ENCODE measurements at places on chromosomes 5 and 9. TPM values are rescaled to one million over a fixed set of nuclear protein-coding genes. Genes with fewer than 3 reads are reported as not detected.

GRCh38 chr5:61023131-61023530 is 78.1 kb downstream of the NDUFAF2 start:
- no peaks in the 10 kb centered on the region for H3K4me1 ChIP-seq
- no peak overlapping the region for H3K4me3 ChIP-seq
- no peak for DNase-seq
- H3K27ac ChIP-seq: no peak overlapping the region
- H3K27me3 ChIP-seq: no peaks in the 10 kb centered on the region

DNA sequence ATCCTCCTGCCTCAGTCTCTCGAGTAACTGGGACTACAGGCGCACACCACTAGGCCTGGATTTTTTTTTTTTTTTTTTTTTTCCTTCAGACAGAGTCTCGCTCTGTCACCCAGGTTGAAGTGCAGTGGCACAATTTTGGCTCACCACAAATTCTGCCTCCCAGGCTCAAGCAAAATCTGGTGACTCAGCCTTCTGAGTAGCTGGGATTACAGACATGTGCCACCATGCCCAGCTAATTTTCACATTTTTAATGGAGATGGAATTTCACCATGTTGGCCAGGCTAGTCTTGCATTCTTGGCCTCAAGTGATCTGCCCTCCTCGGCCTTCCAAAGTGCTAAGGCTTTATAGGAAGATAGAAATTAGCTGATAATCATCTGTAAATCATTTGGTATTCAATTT is 43.9 kb downstream of the NSA2 start:
- no peaks in the 10 kb centered on the region for H3K4me1 ChIP-seq
- no peaks in the 10 kb centered on the region for H3K36me3 ChIP-seq
- H3K27ac ChIP-seq: no peak overlapping the region
- DNase-seq: no peak
- H3K27me3 ChIP-seq: no peaks in the 10 kb centered on the region

DNA sequence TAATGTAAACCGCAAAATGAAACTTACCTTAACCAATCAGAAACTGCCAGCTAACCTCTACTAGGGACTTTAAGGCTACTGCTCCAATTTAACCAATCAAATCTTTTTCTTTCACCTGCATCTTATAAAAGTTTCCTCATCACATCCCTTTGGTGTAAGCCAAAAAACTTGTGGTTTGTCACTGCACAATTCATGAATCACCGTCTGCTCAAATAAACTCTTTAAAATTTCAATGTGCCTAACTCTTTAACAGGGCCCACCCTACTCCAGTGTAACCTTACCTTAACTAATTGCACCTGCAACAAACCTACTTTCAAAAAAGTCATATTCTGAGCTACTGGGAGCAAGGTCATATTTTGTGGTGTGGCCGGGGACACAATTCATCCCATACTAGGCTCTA is 172.2 kb upstream of the GRAMD2B start:
- H3K36me3 ChIP-seq: no peaks in the 10 kb centered on the region
- H3K4me3 ChIP-seq: no peak overlapping the region
- no peaks in the 10 kb centered on the region for H3K4me1 ChIP-seq
- no peak for DNase-seq

DNA sequence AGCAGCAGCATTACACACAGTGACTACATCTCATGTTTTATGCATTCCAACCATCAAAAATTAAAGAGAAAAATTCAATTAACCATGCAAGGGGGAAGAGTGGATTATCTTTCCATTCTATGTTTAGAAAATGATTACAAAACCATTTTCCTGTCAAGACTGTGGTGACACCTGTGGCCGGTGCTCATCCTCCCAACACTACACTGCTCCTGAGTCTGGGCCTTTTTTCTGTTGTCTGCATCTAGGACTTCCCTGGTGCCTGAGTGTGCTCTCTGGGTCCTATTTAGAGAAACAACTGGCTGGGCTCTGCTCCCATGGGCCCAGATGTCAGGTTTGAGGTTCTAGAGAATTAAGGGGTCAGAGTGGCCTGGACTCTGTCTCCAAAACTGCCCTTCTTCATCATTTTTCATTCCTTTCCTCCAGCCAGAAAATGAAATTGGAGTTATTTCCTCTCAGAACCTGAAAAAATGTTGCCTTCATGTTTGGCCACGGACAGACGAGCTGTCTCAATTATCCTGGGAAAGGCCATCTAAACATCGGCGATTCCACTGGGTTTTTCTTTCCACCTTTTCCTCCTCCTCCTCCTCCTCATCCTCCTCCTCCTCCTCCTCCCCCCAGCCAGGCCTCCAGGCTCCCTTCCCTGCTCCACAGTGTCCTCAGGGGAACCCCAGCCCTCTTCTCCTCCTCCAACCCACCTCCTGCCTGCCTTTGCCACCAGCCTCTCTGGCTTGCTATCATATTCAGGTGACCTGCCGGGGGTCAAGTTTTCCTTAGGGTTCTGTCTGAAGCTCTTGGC is 11.4 kb upstream of the ARSI start:
- H3K4me1 ChIP-seq: no peaks in the 10 kb centered on the region
- no peaks in the 10 kb centered on the region for H3K36me3 ChIP-seq
- DNase-seq: no peak
- no peaks in the 10 kb centered on the region for H3K27me3 ChIP-seq

DNA sequence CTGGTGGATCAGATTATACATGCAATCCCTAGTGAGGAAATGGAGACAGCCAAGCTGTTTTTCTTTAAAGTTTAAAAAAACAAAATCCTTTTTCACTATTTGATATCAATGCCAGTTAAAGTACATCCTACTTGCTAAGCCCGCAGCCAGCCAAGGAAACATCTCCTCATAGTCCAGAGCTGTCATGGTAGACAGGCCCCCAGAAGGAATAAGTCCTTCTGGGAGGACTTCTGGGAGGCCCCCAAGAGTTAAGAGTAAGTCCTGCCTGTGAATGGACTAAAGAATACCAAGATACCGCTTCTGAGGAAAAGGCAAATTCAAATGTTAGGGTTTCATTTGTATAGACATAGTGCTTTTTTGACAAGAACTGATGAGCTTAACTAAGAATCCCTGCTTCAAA is 38.3 kb downstream of the MOCS2 start:
- no peak overlapping the region for H3K27ac ChIP-seq
- H3K4me1 ChIP-seq: no peaks in the 10 kb centered on the region
- H3K4me3 ChIP-seq: no peak overlapping the region
- DNase-seq: no peak
- no peaks in the 10 kb centered on the region for H3K27me3 ChIP-seq
- H3K36me3 ChIP-seq: no peaks in the 10 kb centered on the region

DNA sequence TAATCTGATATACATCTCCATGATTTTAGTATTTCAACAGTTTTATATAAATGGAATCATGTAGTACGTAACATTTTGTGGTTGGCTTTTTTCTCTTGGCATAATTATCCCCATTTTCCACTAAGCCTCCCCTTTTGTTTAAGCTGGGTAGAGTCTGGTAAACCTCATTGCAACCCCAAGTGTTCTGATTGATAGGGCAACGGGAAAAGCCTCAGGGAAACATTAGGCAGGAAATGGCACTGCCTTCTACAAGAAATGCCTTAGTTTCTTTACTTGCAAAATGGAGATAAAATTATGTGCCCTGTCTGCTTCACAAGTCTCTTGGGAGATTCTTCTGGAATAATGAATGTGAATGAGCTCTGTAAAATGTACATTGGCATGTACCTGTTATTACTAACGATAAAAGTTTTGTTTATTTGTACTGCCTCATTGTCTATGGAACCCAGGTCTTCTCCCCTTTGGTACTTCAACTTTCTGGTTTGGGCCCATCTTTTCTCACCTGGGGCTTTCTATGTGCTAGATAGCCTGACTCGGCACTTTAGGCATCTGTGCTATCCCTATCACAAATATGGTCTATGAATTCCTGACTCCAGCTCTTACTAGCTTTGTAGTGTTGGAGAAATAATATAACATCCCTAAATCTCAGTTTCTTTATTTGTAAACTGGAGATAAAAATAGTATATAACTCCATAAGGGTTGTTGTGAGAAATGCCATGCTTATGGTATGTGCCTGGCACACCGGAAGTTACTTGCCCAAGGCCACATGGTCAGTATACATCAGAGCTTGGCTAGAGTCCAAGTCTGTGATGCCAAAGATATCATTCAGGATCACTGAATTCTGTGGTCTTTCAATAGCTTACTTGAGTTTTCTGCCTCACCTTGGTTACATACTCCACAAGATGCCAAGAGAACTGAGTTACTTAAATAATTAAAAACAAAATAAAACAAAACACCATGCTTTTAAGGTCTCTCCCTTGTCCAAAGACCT is 48.2 kb upstream of the ZNF169 start:
- no peaks in the 10 kb centered on the region for H3K36me3 ChIP-seq
- H3K27ac ChIP-seq: no peak overlapping the region
- DNase-seq: no peak
- no peaks in the 10 kb centered on the region for H3K4me1 ChIP-seq

DNA sequence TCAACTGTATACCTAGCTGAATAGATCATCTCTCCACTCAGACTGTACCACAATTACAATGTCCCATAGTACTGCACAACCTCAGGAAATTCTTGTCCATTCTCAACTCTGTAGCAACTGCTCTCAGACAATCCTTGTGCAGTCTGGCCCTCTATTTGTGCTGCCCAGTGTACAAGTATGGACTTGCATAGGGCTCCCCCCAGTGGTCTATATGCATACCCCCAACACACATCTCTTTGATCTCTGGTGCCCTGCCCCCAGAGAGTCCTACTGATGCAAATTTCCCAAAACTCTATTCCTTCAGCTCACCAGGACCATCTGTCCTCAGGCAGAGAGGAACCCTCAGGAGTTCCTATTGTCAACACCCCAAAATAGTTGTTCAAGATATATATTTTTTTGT is 205.3 kb downstream of the SLCO4C1 start:
- no peaks in the 10 kb centered on the region for H3K36me3 ChIP-seq
- H3K4me1 ChIP-seq: no peaks in the 10 kb centered on the region
- no peaks in the 10 kb centered on the region for H3K27me3 ChIP-seq
- no peak overlapping the region for H3K4me3 ChIP-seq
- DNase-seq: no peak

GRCh38 chr5:96595300-96596090 is 66.7 kb upstream of the CAST start:
- H3K36me3 ChIP-seq: no peaks in the 10 kb centered on the region
- no peak for DNase-seq
- H3K4me3 ChIP-seq: no peak overlapping the region

GRCh38 chr5:131263648-131264450 is at the start of gene CDC42SE2:
CDC42SE2 (plus strand) TSS chr5:131264053; CDS start chr5:131359494, 95,441 bp downstream.
- DNase-seq: peak; percentile 80
- H3K4me1 ChIP-seq: peaks cover 7% of the 10 kb centered on the region
- no peaks in the 10 kb centered on the region for H3K36me3 ChIP-seq
- H3K27me3 ChIP-seq: no peaks in the 10 kb centered on the region
- H3K27ac ChIP-seq: peak within 1 kb of the TSS; percentile 93
- peak within 1 kb of the TSS; percentile 88 for H3K4me3 ChIP-seq

GRCh38 chr5:75611311-75612225 is at the start of gene ANKDD1B:
ANKDD1B (plus strand) TSS chr5:75611453; CDS start chr5:75611635, 182 bp downstream.
- no peaks in the 10 kb centered on the region for H3K27me3 ChIP-seq
- H3K27ac ChIP-seq: peak within 1 kb of the TSS; percentile 82
- no peaks in the 10 kb centered on the region for H3K36me3 ChIP-seq

DNA sequence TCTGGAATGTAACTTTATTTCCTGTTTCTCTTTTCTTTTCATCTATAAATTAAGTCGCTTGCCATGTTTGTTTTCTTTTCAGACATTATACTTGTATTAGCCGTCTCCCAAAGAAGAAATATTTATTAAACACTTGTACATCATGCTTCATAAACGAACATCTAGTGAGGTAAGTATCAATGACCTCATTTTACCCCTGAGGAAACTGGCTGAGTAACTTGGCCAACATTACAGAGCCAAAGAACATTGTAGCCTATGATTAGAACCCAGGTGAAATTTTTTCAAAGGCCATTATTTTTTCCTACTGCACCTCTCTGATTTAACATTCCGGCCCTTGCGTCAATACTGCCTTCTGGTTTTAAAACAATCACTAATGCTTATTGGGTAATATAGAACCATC is 4.2 kb downstream of the FREM1 start:
- H3K4me3 ChIP-seq: no peak overlapping the region
- no peak overlapping the region for H3K27ac ChIP-seq
- no peak for DNase-seq
- H3K27me3 ChIP-seq: no peaks in the 10 kb centered on the region
- H3K36me3 ChIP-seq: no peaks in the 10 kb centered on the region

GRCh38 chr5:38734353-38734752 is 111.5 kb upstream of the OSMR start:
- H3K27me3 ChIP-seq: no peaks in the 10 kb centered on the region
- no peak for DNase-seq
- H3K36me3 ChIP-seq: no peaks in the 10 kb centered on the region
- no peaks in the 10 kb centered on the region for H3K4me1 ChIP-seq
- no peak overlapping the region for H3K27ac ChIP-seq

DNA sequence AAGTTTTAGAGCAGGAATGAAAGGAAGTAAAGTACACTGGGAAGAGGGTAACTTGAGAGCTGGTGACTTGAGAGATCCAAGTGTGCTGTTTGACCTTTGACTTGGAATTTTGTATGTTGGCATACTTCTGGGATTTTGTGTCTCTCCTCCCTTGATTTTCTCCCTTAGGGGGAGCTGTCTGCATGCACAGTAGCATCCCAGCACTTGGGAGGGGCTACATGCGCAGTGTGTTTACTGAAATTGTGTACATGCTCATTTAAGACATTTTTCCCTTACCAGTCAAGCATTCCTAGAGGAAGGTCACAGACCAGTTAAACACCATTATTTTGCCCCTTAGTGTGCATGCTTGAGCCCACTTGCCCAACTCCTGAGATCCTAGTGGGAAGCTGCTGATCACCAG is 120.1 kb downstream of the ZNF622 start:
- H3K4me3 ChIP-seq: no peak overlapping the region
- peaks cover 2% of the 10 kb centered on the region for H3K27me3 ChIP-seq
- no peak overlapping the region for H3K27ac ChIP-seq

GRCh38 chr9:111806259-111806658 is 11.5 kb upstream of the SHOC1 start:
- no peak overlapping the region for H3K4me3 ChIP-seq
- H3K27me3 ChIP-seq: no peaks in the 10 kb centered on the region
- H3K27ac ChIP-seq: no peak overlapping the region
- no peaks in the 10 kb centered on the region for H3K4me1 ChIP-seq

GRCh38 chr9:16202221-16202620 is 649.4 kb downstream of the CCDC171 start:
- H3K27me3 ChIP-seq: no peaks in the 10 kb centered on the region
- H3K4me1 ChIP-seq: peaks cover 5% of the 10 kb centered on the region
- no peak for DNase-seq
- H3K27ac ChIP-seq: no peak overlapping the region
- H3K36me3 ChIP-seq: no peaks in the 10 kb centered on the region

- H3K4me1 ChIP-seq: peaks cover 6% of the 10 kb centered on the region
- peak overlapping the region; percentile 62 for H3K27ac ChIP-seq
Measured at GRCh38 chr5:141529002-141529401, 40.1 kb downstream of the PCDHGC5 start.

- DNase-seq: no peak
- no peaks in the 10 kb centered on the region for H3K36me3 ChIP-seq
- H3K4me3 ChIP-seq: no peak overlapping the region
- no peak overlapping the region for H3K27ac ChIP-seq
Measured at GRCh38 chr9:3857673-3858072, 331.9 kb upstream of the RFX3 start.

- no peak overlapping the region for H3K4me3 ChIP-seq
- H3K36me3 ChIP-seq: no peaks in the 10 kb centered on the region
- no peak for DNase-seq
- no peaks in the 10 kb centered on the region for H3K4me1 ChIP-seq
Measured at GRCh38 chr5:92309336-92309991, 926.3 kb upstream of the ARRDC3 start.

GRCh38 chr5:113489299-113489698 is 1.0 kb upstream of the MCC start:
- H3K4me1 ChIP-seq: no peaks in the 10 kb centered on the region
- peak; percentile 71 for DNase-seq
- peak overlapping the region; percentile 52 for H3K4me3 ChIP-seq
- no peak overlapping the region for H3K27ac ChIP-seq

PCDHAC2 gene
- 6.8 TPM for total RNA-seq

FGD3 gene
- total RNA-seq: 11.0 TPM

CYFIP2 gene
- 25.2 TPM for total RNA-seq

GPR150 gene
- total RNA-seq: 0.51 TPM

PARP8 gene
- 21.8 TPM for total RNA-seq

SEC61B gene
- total RNA-seq: 67.7 TPM

PRDM9 gene
- not detected for total RNA-seq

Measured in prostate gland (tissue), 2 donors.